Stomach (tissue), 19 donors: ENCODE measurements at places on chromosomes 5 and 9. TPM values are rescaled to one million over a fixed set of nuclear protein-coding genes. Genes with fewer than 3 reads are reported as not detected.

The LYSMD3 gene
- 8.0 TPM for total RNA-seq

The PLEKHG4B gene
- 2.8 TPM for total RNA-seq

The SLC1A1 gene
- total RNA-seq: 7.3 TPM

The DRD1 gene
- total RNA-seq: 0.55 TPM

The HAVCR2 gene
- 3.5 TPM for total RNA-seq

The PCDHGA7 gene
- total RNA-seq: 29.0 TPM

DNA sequence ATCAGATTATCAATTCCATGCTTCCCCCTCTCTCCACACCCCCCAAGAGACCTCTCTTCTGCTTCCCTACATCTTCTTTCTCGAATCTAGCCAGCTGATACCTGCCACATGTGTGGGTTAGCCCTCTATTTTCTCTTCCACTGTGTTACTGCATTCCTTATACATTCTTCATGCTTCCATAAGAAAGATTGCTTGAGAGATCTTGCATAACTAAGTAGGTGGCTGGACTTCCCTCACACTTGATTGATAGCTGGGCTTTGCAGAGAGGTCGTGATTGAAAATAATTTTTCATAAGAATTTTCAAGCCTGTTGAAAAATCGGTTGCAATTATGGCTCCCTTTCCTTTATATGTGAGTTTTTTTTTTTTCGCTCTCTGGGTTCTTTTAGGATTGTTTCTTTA is 33.0 kb upstream of the PANK3 start:
- DNase-seq: no peak

DNA sequence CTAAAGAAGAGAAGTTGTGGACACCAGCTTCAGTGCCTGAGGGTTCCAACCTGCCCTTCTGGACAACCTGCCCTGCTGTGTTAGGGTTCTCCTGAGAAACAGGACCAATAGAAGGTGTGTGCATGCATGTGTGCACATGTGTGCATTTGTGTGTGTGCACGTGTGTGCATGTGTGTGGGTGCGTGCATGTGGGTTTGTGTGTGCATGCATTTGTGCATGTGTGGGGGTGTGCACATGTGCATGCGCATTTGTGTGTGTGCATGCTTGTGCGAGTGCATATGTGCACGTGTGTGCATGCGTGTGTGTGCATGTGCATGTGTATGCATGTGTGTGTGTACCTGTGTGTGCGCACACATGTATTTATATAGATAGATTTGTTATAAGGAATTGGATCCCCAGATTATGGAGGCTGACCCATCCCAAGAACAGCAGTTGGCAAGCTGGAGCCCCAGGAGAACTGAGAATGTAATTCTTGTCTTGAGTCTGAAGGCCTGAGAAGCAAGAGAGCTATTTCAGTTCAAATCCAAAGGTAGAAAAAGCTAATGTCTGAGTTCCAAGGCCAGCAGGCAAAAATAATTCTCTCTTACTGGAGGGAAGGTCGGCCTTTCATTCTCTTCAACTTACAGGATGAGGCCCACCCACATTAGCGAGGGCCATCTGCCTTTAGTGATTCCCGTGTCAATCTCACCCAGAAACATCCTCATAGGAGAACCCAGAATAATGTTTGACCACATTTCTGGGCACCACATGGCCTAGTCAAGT is 62.9 kb upstream of the SYNPO start:
- DNase-seq: no peak

- DNase-seq: no peak
These were observed 22.9 kb upstream of the MSH3 start for GRCh38 chr5:80631278-80632259.

- no peak for DNase-seq
These were observed 19.4 kb downstream of the GARNL3 start for GRCh38 chr9:127283917-127284497.

GRCh38 chr5:61000887-61001286 is 55.9 kb downstream of the NDUFAF2 start:
- DNase-seq: no peak

GRCh38 chr9:135281791-135282737 is 194.6 kb downstream of the OLFM1 start:
- DNase-seq: peak; percentile 92

DNA sequence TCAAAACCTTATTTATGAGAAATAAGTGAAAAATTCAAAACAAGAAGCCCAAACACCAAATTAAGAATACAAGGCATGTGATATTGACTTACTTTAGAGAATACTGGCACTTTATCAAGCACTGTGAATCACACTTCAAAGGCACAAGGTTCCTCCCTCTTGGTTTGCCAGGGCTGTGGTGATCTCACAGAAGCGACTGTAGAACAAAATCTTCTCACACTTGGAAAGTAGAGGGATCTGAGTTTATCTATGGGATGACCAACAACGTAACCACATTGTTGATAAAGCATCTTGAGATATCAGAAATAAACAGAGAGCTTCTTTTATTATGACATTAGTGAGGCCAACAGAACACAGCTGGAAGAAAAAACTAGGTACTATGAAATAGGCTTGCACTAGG is 295.9 kb downstream of the NFIB start:
- DNase-seq: no peak

DNA sequence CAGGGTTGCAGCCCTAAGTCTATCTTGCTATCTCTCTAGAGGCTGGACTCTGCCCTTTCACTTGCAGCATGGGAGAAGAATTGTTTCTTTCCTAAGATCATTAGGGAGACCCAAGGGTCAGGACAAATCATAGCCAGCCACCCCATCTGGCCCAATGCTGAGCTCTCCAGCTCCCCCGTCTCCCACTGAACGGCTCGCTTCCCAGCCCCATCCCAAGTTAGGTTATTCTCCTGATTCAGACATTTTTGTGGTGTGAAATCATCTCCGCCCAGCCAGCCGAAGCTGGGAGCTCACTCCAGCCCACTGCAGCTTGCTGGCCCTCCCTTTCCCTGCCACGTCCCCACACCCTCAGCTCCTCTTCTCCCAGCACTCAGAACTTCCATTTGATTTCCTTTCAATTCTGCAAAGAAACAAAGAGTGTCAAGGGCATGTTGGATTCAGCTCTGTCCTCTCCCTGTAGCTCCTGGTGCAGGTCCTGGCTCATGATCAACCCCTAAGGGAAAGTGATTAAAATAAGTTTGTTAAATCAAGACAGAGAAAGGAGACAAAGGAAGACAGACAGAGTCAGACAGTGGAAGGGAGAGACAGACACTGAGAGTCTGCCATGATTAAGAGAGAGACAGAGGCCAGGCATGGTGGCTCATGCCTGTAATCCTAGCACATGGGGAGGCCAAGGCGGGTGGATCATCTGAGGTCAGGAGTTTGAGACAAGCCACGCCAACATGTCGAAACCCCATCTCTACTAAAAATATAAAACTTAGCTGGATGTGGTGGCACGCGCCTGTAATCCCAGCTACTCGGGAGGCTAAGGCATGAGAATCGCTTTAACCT is 12.6 kb upstream of the SPARC start:
- DNase-seq: peak; percentile 95

GRCh38 chr5:81854915-81855314 is 104.0 kb upstream of the SSBP2 start:
- no peak for DNase-seq

- no peak for DNase-seq
These were observed 10.8 kb upstream of the ADRA1B start for GRCh38 chr5:159905496-159905895.

GRCh38 chr5:142866563-142867275 is 96.5 kb downstream of the ARHGAP26 start:
- DNase-seq: peak; percentile 90

GRCh38 chr5:172170251-172170701 is 17.7 kb downstream of the STK10 start:
- DNase-seq: no peak
